ENCODE measurements at places on chromosomes 6 and 20. TPM values are rescaled to one million over a fixed set of nuclear protein-coding genes. Genes with fewer than 3 reads are reported as not detected.
A peak's percentile ranks its signal among the peaks of the same experiment; 100 is the strongest.

The SHLD1 gene
- 18.1 TPM for total RNA-seq

- DNase-seq = peak; percentile 56
Observed at GRCh38 chr20:48006036-48006833, 221.0 kb upstream of the SULF2 start.

DNA sequence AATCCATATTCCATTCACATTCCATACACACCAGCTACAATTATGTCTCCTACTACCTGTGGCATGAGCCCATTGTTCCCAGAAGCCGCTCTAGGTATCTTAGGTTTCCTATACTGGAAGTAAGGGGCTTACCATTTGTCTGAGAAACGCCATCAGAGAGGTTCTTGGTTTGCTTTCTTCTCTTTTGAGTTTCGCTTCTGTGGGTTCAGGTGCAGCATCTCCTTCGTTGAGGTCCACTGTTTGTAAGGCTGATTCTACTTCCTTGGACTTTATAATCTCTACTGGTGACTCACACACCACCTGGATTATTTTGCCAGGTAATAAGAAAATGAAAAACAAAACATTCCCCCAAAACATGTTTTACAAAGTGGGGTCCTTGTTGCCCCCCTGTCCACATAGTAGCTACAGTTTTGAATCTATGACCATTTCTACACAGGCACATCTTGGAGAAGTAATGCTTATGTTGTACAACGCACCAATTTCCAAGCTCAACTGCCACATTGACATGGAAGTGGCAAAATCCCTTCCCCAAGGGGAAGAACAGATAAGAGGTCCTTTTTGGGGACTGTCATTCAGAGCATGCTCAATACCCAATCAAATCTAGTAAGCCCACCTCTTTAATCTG lies 103.5 kb downstream of the BCAS1 start:
- DNase-seq = no peak

DNA sequence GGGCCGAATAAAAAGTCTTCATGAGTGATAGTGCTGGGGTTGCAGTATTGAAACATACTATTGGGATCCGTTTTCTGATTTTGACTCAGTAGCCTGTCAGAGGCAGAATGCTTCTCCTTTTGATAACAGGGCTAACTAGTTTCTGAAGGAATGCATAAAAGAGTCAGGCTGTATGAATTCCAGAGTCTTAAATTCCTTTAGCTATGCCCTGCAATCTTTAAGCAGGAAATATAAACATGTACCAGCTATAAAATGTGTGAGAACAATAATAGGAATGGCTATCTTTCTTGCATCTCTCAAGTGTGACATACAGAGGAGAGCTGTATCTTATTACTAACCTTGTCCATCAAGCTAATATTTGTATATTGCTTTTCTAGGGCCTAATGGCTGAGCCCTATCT lies 917.1 kb downstream of the KIF16B start:
- DNase-seq = no peak

The SLC52A3 gene
- total RNA-seq = not detected

DNA sequence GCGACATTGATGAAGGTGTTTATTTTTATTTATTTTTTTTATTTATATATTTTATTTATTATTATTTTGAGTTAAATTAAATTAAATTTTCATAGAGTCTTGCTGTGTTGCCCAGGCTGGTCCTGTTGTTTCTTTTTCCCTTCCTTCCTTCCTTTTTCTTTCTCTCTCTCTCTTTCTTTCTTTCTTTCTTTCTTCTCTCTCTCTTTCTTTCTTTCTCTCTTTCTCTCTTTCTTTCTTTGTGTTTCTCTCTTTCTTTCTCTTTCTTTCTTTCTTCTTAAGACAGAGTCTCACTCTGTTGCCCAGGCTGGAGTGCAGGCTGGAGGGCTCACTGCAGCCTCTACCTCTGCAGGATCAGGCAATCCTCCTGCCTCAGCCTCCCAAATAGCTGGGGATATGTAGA lies 84.7 kb upstream of the AKAP12 start:
- DNase-seq = no peak

The OOEP gene
- total RNA-seq = not detected

The C4A gene
- 5.4 TPM for total RNA-seq

The ECHDC1 gene
- 49.5 TPM for total RNA-seq

DNA sequence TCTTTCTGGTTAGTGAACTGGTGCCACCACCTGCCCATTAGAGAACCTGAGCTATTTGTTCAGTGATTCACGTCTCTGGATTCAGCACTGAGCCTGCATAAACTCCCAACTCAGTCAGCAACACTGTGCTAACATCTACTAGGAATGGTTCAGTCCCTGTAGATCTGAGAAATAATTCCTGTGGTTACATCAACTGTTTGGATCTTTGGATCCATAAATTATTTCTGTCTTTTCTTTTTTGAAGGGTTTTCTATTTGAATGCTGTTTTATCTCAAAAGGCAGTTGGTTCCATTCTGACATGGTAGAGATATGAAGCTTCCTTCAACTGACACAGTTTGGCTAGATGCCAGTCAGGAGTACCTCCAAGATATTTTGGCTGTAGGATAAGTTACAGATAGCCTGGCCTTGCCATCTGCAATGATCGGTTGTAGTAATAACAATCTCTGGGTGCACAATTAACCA lies 125.9 kb downstream of the TRMT11 start:
- no peak for DNase-seq

The PNLDC1 gene
- total RNA-seq = not detected

DNA sequence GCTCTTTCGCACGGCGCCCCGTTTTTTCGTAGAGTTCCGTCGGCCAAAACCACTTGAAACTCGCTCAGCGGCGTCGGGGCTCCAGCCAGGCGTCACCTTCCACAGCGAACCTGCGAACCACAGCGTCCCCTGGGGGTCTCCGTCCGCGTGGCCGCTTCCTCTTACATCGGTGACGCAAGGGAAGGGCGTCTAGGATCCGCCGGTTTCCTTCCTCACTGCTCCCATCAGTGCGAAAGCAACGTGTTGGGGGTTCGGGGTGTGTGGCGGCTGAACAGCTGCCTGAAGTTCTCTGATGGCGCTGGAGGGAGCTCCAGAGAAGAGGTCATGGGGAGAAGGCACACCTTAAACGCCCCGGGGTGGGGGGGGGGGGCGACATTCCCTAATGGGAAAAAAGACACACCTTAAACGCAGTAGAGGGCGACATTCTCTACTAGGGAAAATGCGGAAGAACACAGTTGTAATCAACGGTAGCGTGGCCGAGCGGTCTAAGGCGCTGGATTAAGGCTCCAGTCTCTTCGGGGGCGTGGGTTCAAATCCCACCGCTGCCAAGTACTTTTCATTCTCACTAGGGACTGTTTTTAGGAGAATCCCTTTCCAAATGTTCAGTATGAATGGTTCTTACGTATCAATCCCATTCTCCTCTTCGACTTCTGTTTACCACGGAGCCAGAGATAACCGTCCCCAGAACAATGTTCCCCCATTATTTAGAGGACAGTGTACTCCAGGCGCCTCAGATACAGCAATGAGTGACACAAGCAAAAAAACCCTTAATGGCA lies 16.4 kb downstream of the ZNF311 start:
- no peak for DNase-seq

- DNase-seq = no peak
Observed at GRCh38 chr6:168123165-168123911, 44.3 kb upstream of the FRMD1 start.

DNA sequence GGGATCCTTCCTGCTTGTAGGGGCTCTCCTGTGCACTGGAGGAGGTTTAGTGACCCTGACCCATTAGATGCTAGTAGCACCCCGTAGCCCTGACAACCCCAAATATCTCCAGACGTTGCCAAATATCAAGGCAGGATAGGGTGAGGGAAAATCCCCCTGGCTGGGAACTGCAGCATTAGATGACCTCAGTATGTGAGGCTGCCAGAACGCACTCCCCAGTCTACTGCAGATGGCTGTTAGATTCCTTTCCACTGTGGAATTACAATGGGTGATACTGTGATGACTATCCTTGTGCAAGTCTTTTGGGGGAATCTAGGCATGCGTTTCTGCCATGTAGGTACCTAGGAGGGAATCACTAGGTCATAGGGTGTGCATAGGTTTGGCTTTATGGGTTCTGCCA lies 226.3 kb upstream of the KCNG1 start:
- DNase-seq = no peak

The CDH4 gene
- total RNA-seq = not detected

The TNNC2 gene
- total RNA-seq = not detected

- DNase-seq = no peak
Observed at GRCh38 chr20:48691523-48691922, 136.3 kb downstream of the PREX1 start.

DNA sequence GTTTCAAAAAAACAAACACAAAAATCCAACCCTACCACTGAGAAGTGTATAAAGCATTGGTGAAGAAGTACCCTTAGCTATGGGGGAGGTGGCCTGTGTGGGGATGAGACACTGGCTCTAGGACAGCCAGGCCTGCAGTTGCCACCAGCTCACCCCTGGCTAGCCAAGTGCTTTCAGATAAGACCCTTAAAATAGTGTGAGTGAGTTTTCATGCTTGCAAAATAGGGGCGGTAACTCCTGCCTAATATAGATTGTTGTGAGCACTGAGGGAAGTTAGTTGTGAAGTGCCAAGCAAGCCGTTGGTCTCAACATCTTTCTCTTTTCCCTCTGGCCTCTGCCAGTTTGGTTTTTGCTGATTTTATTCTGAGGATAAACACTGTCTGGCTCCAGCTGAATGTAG lies 11.3 kb downstream of the PPP1R3G start:
- no peak for DNase-seq

- no peak for DNase-seq
Observed at GRCh38 chr20:62697468-62697912, 11.1 kb upstream of the NTSR1 start.

The UST gene
- total RNA-seq = 2.4 TPM

DNA sequence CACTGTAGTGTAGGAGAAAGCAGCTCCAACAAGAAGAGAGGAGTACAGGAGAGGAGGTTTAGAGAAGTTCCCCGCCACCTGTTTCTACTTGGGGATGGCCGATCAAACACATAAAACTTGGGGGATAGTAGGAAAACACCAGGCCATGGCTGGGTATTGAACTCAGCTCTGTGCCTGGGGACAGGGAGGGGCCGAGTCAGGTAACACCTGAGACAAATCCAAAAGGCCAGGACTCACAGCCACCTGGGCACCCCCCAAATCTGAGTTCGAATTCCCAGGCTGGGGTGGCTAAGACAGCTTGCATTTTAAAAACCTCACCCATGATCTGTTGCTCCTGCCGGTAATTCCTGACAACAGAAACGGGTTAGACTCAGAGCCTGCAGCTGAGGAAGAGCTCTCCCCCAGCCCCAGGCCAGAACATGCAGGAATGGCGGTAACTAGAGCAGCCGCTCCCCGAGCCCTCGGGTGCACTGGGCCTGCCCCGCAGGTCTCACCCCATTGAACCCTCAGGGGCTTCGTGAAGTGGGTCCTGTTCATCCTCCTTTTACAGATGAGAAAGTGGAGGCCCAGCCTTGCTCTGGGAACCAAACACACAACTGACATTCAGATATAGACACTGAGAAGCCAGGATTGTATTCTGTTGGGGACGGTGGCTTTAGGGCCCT lies 61.0 kb downstream of the TCP11 start:
- DNase-seq = no peak

DNA sequence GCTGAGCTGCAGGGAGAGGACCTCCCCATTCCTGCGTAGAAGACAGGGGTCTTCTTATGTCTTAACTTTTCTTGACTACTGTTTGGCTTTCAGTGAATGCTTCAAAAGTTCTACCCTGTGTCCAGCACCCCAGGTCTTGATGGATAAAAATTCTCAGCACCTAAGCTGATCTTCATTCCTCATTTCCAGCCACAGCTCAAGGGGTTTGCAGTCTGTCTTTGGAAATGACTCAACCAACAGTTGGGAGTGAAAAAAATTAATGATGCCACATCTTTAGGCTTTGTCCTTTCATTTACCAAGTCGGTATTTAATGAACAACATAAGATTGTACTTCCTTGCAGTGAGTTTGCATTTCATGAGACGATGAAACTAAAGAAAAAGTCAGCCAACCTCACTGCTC lies 40.3 kb downstream of the PRDM1 start:
- DNase-seq = no peak

DNA sequence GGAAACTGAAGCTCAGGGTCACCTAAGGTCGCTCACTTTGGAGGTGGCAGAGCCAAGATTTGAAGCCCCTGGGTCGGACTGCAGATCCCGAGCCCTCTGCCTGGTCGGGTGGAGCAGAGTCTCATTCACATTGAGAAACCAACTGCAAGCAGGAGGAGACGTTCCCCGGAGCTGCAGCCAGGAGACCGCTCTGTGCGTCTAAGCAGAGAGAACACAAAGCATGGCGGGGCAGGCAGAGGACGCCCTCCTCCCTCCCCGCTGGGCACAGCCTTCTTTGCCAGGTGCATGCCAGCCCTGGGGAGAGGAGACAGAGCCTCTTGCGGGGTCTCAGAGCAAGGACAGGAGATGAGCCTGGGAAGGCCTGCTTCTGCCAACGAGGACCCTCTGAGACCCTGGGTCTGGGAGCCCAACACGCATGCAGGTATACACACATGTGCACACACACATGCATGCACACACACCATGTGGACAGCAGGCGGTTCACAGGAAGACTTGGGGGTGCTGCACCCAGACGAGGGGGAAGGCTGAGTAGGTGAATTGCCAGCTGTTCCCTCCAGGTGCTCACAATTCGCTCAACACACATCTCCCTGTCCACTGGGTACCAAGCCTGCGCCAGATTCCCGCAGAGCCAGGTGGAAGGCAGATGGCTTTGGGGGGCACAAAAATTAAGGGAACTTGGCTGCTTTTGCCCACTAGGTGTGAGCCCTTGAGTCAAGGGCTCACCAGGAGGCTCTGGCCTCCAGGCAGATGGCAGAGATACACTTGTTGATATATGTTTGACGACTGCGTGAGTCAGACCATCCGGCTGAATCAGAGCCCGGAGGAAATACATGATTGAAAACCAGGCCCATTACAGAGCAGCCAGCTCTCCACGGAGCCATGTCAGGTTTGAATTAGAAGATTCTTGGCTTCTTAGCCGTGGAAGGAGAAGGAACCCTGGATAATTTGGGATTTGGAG lies 5.5 kb upstream of the NTSR1 start:
- no peak for DNase-seq

- DNase-seq = no peak
Observed at GRCh38 chr6:77017537-77017936, 445.8 kb downstream of the HTR1B start.

The ECT2L gene
- not detected for total RNA-seq

Data from GM12878 (cell line).